ENCODE measurements at places on chromosomes 3 and 15.

DNA sequence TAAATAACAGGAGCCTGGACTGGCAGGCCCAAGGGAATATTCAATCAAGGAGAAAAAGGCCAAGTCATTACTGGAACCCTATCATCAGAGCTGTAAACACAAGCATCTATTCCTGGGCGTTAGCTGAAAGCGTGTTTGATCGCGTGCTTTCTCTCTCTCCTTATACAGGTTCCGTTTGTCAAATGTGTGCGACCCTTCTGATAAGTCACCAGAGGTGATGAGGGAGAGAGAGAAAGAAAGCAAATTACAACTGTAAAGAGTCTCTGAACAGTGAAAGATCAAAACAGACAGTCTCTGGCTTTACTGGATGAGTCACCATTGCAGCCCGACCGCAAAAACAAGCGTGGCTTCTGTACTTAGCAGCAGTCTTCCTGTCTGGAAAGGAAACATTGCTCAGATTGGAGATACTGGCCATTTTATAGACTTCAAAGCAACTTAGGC lies 39.5 kb upstream of the TPRG1 start:
- DNase-seq, result peak; percentile 71

GRCh38 chr15:76343313-76343996 lies 6.9 kb downstream of the ISL2 start:
- DNase-seq, result no peak

DNA sequence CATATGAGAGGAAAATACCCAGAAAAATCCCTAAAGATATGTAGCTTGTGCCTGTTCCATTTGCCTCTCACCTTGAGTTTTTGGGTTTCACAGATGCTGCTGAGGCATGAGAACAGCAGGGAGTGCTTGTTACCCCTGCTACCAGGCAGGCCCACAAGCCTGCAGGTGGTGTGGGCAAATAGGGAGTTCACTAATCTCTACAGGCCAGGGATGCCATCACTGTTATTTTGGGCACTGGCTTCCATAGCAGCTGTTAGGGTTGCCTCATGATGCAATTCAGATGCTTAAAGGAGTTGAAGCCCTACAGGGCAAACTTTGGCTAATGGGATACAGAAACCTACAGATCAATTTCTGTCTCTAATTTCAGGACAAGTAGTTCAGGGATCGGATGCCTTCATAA lies 873.5 kb downstream of the OTOL1 start:
- no peak for DNase-seq

DNA sequence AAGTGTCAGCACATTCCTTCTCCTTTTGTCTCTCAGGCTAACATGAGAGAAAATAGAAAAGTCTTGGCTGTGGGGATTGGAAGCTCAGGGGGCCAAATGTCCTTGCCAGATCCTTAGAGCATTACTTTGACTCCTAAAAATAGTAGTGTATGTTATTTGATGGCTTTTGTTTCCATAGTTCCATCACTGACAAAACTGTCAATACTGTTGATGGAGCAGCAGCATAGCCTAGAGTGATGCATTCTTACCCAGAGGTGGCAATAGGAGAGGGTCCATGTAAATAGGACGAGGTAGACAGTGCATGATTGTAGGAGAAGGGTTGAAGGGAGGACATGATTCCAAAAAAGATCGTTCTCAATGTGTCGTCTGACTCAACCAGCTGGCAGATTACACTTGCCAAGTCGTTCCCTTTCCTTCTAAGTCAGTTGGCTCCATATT lies 282.7 kb upstream of the TPRG1 start:
- no peak for DNase-seq

- DNase-seq, result no peak
Measured at GRCh38 chr3:120791010-120791409, 48.5 kb downstream of the GTF2E1 start.

DNA sequence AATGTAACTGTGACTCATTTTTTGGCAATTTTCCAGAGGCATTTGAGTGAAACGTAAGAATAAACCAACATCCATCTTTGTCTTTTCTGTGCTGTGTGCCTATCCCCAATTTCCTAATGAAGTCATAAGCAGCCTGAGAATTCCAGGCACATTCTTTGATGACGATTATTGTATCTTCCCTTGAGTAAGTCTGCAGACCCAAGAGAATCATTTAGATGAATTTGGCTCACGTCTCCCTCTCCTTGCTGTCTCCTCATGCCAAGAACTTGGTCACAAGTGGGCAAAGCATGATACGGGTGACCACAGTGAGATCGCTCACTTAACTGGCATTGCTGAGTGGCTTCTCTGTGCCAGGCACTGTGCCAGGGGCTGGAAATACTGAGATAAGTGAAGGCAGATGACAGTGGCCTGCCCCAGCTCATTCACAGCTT lies 384.5 kb upstream of the IL12A start:
- DNase-seq, result no peak

DNA sequence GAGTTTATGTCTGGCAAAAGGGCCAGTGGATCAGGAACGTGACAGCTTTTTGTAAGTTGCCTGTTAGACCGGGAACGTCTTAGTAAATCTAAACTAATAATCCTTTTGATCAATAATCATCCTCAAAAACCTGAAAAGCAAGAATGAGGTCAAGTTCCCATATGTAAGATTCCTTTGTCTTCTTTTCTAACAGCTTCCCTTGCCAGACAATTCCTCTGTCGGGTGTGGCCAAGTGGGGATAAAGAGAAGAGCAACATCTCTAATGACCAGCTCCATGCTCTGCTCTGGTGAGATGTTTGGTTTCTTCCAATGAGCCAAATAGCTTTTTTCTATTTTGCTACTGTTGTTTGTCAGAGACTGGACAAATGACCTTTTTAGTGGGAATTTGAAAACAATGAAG lies 19.8 kb downstream of the FANCD2OS start:
- no peak for DNase-seq

GRCh38 chr3:126442094-126442855 lies 33.4 kb downstream of the ZXDC start:
- DNase-seq, result no peak

DNA sequence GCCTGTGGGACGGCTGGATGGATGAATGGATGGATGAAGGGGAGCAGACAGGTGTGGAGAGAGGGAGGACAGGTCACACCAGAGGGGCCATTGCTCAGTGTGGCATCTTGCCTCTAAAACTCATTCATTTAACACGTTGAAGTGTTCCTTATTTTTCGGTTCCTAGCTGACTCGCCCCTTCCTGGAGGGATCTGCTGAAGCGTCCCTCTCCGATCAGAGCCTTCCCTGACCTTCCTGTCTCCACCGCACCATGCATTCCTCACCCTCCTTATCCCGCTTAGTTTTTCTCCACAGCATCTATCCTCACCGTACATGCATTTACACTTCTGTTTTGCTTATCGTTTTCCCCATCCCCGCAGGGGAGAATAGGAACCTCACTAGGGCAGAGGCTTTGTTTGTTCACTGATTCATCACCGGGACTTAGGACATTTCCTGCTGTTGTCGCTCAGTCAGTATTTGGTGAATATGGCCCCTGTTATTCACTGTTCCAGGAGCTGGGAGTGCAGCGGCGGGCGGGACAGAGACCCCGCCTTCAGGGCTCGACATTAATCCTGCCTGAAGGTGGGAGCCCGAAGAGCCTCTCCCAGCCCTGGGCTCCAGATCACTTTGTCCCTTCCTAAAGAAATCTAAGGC lies 32.0 kb downstream of the FOXL2 start:
- no peak for DNase-seq

- no peak for DNase-seq
Measured at GRCh38 chr3:10352146-10352911, 31.4 kb upstream of the SEC13 start.

- no peak for DNase-seq
Measured at GRCh38 chr3:150911771-150912170, 6.5 kb upstream of the MINDY4B start.

GRCh38 chr15:34665498-34666116 lies 82.2 kb upstream of the GOLGA8B start:
- DNase-seq, result no peak

DNA sequence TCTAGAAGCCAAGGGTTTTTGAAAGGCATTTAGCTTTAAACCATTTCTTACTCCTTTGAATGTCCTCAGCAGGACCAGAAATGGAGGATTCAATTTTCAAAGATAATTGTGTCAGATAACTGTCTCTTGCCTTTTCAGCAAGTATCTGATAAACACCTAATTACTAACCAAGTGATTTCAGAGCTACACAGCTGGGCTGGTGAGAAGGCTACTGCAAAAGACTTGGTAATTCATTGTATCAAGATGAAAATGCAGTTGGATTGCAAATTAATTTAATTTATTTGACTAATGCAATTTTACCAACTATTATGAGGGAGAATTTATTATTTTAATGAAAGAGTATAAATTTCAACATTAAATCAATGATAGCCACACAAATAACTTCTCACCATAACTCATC lies 165.4 kb downstream of the ROBO1 start:
- no peak for DNase-seq

DNA sequence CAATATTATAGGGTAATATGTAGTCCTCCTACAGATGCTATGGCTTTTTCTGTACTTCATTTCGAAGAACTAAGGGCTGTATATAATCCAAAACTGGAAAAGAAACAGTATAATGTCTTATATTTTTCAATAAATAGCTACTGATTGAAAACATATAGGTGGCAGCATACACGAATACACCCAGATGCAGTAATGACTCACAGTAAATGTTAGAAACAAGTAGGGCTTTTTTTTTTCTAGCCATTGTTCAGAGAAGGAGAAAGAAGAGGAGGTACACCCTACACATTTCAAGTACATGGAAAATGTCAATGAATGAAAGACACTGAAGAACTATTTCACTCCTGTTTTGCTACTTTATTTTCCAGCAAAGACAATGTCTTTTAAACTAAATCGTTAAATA lies 9.4 kb downstream of the DAZL start:
- DNase-seq, result no peak

DNA sequence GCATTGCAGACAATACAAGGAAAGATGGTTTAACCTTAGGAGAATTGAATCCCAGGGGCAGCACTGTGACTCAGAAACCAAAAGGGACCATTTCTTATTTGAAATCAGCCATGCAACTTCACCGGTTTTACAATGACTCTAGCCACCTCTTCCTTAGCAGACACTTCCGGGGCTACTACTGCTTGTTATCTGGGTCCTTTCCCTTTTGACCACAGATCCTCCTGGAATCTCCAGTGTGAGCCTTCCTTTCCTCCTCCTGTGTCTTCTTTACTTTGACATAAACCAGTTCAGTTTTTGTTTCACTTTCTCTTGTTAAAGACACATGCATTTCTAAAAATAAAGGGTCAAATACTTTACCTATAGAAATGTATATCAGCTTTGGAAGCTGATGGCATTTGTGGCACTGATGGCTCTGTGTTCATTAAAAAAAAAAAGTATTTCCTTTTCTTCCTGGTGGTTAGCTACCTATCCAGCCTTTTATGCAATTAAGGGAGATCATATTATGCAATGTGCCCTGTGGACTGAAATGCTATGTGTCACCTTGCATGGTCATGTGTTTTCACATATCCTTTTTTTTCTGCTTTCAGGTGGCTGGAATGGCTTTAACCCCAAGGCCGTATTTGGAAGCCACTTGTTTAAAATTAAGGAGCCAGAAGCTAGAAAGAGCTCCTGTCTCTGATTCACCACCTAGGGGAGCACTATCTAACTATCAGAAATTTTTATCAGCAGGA lies 296.2 kb downstream of the CHL1 start:
- DNase-seq, result no peak

- DNase-seq, result no peak
Measured at GRCh38 chr15:63489352-63489751, 15.0 kb upstream of the USP3 start.

DNA sequence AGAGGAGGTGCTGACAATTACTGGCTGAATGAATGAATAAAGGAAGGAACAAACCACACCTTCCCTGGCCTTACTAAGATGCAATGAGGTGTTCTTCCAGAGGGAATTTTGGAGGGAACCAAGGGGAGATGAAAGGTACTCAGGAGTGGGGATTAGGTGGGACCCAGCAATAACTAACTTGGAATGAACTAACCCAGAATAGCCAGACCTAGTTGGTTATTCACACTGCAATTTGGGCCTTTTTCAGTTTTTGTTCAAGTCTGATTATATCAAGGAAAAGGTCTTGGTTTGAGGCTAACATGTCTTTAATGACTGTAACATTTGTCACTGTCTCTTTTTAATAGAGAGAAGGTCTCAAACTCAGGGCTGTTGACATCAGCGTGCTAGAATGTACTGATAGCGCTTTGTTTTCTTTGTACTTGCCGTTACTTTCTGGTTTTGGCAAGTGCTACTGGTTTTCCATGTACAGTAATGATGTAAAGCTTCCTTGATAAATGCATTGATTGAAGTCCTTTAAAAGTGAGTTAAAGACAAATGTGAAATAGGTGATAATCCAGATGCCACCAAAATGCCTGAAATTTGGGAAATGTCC lies 3.2 kb upstream of the PLXND1 start:
- DNase-seq, result no peak

- peak; percentile 80 for DNase-seq
Measured at GRCh38 chr3:16600780-16601536, 4.3 kb downstream of the DAZL start.

- no peak for DNase-seq
Measured at GRCh38 chr3:76561494-76562236, 478.2 kb upstream of the ROBO2 start.

DNA sequence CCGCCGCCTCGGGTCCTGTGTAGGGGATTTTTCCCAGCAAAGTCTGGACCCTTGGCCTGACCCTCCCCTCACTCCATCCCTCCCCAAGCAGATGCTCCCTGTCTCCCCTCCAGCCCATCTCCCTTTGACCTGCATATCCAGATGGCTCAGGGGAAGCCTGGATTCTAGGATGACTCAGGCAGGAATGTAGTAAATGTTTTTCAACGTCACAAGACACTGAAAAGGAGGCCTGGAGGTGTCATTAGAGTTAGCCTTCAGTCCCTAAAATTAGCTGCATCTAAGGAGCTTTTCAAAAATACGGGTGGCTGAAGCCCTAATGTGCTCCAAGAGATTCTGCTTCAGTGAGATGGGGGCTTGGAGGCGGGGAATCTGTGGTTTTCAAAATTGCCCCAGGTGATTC lies 7.2 kb downstream of the ACAN start:
- no peak for DNase-seq

GRCh38 chr15:80379693-80380092 lies 24.5 kb upstream of the ARNT2 start:
- no peak for DNase-seq

DNA sequence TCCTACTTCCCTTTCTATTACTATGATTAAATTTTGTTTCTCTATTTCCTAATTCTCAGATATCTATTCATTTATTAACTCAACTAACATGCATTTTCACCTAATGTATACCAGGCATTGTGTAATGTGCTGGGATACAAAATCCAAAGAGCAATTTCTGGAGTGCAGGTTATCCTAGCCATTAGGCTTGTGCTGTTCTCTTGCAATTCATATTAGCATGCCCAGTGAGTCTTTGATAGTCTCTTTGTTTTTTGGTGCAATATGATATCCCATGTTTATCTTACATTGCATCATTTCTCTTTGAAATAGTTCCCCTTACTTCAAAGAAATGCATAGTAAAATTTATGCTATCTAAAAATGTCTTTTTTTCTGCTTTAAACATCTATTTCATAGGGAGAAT lies 13.9 kb upstream of the DPPA4 start:
- DNase-seq, result no peak

- no peak for DNase-seq
Measured at GRCh38 chr3:58609990-58610389, 32.8 kb upstream of the FAM107A start.

Data from activated T-cell treated with anti-CD3 and anti-CD28 coated beads, Interleukin-2, amount 50 U/mL, for 24 hours (primary cell).